Globus pallidus (tissue), 1 donor: ENCODE measurements at places on chromosomes 3 and 15.

GRCh38 chr3:194119831-194120590, 15.9 kb upstream of the HES1 start:
- DNase-seq: no peak

DNA sequence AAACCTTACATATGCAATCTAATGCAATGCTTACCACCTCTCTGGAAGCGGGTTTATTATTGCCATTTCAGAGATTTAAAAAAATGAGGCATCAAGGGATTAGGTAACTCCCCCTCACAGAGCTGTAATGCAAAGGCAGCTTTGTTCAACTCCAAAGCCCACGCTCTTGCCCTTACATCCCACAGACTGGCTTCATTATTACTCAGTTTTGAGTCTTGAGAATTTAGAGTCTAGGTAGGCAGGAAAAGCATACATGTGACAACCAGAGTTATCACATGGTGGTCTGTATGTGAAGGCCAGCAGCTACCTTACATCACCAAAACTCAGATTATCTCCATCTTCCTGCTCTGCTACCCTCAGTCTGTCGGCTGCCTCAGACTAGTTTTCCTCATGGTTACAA, 326.9 kb downstream of the UACA start:
- no peak for DNase-seq

DNA sequence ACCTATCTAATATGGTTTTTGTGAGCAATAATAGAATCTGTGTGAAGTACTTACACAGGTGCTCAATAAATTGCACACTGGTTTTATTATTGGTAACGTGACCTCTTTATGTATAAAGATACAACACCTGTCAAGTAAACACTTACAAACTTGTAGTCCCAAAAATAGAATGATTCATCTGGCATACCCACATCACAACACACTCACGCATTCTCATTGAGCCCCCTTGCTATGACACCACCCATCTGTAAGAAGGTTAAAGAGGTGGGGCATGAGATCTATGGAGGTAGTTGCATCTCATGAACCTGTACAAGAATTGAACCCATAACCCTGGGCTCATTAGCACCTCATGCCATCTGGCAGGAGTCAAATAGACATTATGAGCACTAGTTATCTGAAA, 134.9 kb upstream of the THBS1 start:
- no peak for DNase-seq

GRCh38 chr3:104360038-104360437, 1006.7 kb upstream of the ALCAM start:
- DNase-seq: no peak

DNA sequence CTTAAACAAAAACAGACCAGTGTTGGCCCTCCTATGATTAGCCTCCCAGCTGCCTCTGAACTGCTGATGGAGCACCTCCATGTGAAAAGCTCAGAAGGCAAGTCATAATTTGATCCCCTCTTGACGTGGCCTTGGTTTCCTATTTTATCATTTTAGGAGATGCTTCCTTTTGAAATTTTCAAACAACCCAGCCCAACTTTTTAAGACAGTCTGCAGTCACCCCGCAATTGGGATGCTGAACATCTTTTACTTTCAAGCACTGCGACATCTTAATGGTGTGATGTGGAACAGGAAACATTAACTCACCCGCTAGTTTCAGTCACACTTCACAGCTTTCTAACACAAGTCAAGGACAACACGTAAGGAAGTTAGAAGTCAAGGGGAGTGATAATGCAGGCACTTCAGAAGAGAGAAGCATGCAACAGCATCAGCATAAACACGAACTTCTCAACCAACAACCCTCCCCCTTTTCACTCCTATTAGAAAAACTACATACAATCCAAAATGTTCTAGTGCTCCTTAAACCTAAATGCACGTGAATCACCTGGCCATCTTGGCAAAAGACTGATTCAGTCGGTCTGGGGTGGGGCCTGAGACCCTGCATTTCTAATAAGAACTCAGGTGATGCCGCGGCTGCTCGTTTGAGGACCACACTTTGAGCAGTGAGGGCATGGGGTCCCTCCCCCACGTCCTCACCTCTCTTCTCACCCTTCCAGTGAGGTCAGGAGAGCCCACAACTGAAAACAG, 161.5 kb downstream of the FOXP1 start:
- DNase-seq: no peak

DNA sequence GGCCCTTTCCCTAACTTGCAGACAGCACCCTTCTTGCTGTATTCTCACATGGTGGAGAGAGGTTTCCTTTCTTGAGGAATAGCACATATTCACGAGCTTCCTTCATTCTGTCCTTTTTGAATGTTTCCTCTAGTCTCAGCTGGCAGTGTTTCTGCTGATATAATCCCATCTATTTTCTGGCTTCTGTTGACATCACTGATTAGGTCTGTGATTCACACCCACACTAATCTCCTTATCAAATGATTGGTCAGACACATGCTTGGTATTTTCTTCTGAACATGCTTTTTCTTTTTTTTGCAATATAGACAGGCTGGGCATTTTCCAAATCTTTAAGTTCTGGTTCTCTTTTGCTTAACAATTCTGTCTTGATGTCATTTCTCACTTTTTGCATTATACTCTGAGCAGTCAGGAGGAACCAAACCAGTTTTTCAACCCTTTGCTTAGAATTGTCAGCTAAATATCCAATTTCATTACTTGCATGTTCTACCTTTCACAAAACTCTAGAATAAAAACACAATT, 65.4 kb downstream of the OXSM start:
- DNase-seq: no peak

- no peak for DNase-seq
These were observed 516.5 kb upstream of the PPP2R3A start for GRCh38 chr3:135449046-135449445.

GRCh38 chr3:180280555-180280954, 243.8 kb upstream of the PEX5L start:
- DNase-seq: no peak

GRCh38 chr3:139355476-139355875, 11.7 kb downstream of the MRPS22 start:
- peak; percentile 70 for DNase-seq

- no peak for DNase-seq
These were observed 25.7 kb downstream of the ZNF35 start for GRCh38 chr3:44674211-44674610.
